Activated T-helper 2 cell treated with anti-CD3 and anti-CD28 coated beads, Interferon-gamma antibody, Interleukin-2, Interleukin-4, amounts not matched to agents 10 μg/mL and 5 μg/mL and 100 μg/mL, durations not matched to agents 14 hours and 24 hours and 36 hours (primary cell): ENCODE measurements at places on chromosomes 12 and 14. TPM values are rescaled to one million over a fixed set of nuclear protein-coding genes. Genes with fewer than 3 reads are reported as not detected.

GRCh38 chr12:93108985-93109384, 179.9 kb upstream of the EEA1 start:
- no peak overlapping the region for H3K27ac ChIP-seq
- no peak overlapping the region for H3K4me3 ChIP-seq
- no peaks in the 10 kb centered on the region for H3K36me3 ChIP-seq
- H3K4me1 ChIP-seq: peaks cover 2% of the 10 kb centered on the region
- DNase-seq: no peak

DNA sequence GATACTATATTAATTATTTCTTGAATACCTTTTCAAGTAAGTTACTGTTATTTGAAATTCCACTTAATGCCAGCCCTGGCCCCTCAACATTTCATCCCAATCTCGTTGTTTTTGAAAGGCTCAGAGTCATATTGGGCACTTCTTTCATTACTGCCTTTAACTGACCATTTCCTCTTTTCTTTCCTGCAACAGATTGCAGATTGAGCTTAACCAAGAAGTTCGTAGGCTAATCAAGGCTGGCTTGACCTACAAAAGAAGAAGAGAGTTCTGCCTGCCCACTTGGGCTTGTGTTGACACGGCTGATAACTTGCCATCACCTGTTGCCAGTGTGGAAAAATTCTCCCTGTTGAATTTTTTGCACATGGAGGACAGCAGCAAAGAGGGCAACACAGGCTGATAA, 91.0 kb downstream of the FLRT2 start:
- no peaks in the 10 kb centered on the region for H3K36me3 ChIP-seq
- no peaks in the 10 kb centered on the region for H3K27me3 ChIP-seq
- DNase-seq: no peak
- H3K27ac ChIP-seq: no peak overlapping the region
- no peaks in the 10 kb centered on the region for H3K4me1 ChIP-seq

- H3K36me3 ChIP-seq: no peaks in the 10 kb centered on the region
- peaks cover 10% of the 10 kb centered on the region for H3K4me1 ChIP-seq
- no peak overlapping the region for H3K27ac ChIP-seq
- H3K4me3 ChIP-seq: no peak overlapping the region
- no peak for DNase-seq
These were observed 389.6 kb upstream of the ATP2B1 start for GRCh38 chr12:90098132-90098779.

- H3K4me1 ChIP-seq: peaks cover 7% of the 10 kb centered on the region
- no peak for DNase-seq
- H3K4me3 ChIP-seq: no peak overlapping the region
- H3K27me3 ChIP-seq: no peaks in the 10 kb centered on the region
- no peak overlapping the region for H3K27ac ChIP-seq
These were observed 32.3 kb downstream of the PLEKHG3 start for GRCh38 chr14:64736271-64737169.

GRCh38 chr12:117551665-117552064, 190.2 kb upstream of the NOS1 start:
- H3K4me1 ChIP-seq: no peaks in the 10 kb centered on the region
- H3K36me3 ChIP-seq: no peaks in the 10 kb centered on the region
- no peaks in the 10 kb centered on the region for H3K27me3 ChIP-seq
- DNase-seq: no peak
- no peak overlapping the region for H3K4me3 ChIP-seq

The PYGL gene
- 1.5 and 2.1 TPM in 2 replicates for total RNA-seq

DNA sequence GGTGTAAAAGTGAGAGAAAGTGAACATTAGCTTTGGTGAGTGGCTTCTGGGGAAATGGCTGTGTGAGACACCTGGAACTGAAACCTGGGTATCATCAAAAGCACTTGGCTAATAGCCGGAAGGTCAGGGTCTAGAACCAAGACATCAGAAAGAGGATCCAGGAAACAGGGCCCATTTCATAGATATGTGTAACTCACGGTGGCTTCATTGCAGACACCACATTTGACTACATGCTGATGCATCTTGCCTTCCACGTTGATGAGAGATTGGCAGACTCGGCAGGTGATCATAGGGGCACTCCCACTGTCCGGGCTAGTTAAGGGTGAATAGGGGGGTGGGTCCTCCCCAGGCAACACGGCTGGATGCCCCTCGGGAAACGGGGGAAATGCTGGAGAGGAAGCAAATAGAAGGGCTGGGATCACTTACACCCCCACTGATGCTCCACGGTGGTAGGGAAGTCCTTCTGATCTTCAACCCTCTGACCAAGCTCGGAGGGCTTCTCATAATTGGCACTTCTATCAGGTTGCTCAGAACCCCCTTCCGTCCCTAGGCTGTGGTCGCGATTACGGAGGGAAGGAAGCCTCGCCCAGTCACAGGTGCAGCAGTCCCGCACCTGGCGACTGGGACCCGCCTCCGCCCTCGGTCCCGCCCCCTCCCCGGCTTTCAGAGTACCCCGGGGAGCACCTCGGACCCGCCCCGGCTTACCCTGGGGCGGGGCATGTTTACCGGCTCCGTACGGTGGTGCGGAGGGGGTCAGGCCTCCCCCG, 593 bp downstream of the PIP4P1 start:
- no peak for DNase-seq
- H3K4me3 ChIP-seq: peak overlapping the region; percentile 89
- peaks cover 22% of the 10 kb centered on the region for H3K36me3 ChIP-seq
- no peaks in the 10 kb centered on the region for H3K27me3 ChIP-seq
